CD4-positive, alpha-beta T cell treated with Interleukin-15 for 1 hour (primary cell): ENCODE measurements at places on chromosomes 7 and 10.

DNA sequence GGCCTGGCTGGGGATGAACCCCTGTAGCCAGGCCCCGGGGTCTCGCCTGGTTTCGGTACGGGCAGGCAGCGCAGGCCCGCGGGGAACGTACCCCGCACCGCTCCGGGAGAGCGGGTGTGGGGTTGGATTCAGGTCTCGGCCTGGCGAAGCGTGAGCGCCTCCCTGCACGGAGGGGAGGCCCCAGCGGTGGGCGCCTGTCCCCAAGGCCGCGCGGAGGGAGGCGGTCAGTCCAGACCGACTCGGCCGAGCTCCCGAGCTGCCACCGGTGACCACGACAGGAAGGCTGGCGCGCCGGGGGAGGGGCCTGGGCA lies 378 bp upstream of the INPP5F start:
- DNase-seq, result no peak

GRCh38 chr7:28891192-28891875 lies 66.8 kb downstream of the TRIL start:
- DNase-seq, result no peak

DNA sequence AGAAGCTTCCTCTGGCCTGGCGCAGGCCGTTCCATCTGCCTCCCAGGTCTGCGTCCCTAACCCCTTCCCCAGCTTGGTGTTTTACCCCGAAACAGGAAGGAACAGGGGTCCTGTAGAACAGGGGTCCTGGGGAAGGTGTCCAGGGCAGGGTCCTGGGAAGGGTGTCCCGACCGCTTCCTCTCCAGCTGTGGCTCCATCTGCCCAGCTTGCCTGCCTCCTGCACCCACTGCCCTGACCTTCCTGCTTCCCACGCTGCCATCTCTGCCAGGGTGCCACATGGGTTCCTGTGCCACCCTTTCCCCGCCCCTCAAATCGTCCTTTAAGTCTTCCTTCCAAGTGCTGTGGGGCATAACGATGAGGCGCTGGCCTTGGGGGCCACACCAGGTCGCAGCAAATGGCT lies 32.4 kb downstream of the WDR86 start:
- no peak for DNase-seq

- DNase-seq, result no peak
Measured at GRCh38 chr10:88523739-88524400, 59.2 kb downstream of the RNLS start.
